Tibial nerve (tissue), 4 donors: ENCODE measurements at places on chromosomes 1 and 21. TPM values are rescaled to one million over a fixed set of nuclear protein-coding genes. Genes with fewer than 3 reads are reported as not detected.

The COL9A2 gene
- total RNA-seq: 3.3 TPM

GRCh38 chr1:201419256-201419655 lies 2.3 kb downstream of the TNNI1 start:
- DNase-seq: no peak

DNA sequence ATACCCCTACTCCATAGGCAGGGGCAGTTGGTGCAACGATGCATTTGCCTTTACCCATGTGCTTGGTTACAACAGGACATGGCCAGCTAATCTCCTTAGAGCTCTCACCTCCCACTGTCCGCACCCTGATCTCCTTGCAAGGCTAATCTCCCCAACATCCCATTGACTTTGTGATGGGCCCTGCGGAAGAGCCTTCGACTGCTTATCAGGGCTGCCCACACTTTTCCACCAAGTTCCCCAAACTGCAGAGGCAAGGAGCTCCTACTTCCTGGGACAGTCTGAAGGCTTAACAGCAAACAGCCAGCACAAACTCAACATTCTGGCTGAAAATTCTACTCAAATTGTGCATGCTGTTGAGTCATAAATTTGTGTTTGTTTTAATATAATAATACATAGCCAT lies 36.0 kb downstream of the C1orf94 start:
- DNase-seq: no peak

GRCh38 chr21:42855937-42856335 lies 23.4 kb downstream of the WDR4 start:
- DNase-seq: no peak

DNA sequence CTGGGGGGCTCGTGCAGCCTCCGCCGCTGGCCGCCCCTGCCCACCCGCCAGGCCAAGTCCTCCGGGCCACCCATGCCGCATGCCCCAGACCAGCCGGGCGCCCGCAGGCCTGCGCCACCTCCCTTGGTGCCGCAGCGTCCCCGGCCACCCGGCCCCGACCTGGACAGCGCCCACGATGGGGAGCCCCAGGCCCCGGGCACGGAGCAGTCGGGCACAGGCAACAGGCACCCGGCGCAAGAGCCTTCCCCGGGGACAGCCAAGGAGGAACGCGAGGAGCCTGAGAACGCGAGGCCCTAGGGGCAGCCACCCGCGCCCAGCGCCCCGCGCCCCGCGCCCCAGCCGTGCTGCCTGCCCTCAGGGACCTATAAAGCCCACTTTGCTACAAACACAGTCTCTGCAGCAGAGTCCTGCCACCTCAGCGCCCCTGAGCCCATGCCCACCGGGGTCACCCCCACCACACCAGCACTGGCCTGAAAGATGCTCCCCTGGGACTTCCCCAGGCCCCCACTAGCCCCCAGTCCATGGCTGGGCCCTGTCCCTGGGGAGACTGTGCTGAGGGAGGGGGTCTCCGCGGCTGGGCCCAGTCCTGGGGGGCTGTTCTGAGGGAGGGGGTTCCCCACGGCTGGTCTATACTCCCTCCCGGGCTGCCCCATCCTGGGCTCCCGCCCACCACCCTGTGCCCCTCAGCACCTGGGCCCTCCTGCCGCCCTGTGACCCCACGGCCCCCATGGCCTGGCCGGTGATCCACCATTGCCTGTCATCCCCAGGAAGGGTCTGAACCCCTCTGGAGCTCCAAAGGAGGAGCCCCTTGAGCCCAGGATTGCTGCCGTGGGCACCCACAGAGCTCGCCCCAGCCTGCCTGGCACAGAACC lies 8.6 kb downstream of the TNFRSF18 start:
- no peak for DNase-seq

GRCh38 chr21:17451364-17451891 lies 61.4 kb upstream of the CXADR start:
- DNase-seq: no peak

DNA sequence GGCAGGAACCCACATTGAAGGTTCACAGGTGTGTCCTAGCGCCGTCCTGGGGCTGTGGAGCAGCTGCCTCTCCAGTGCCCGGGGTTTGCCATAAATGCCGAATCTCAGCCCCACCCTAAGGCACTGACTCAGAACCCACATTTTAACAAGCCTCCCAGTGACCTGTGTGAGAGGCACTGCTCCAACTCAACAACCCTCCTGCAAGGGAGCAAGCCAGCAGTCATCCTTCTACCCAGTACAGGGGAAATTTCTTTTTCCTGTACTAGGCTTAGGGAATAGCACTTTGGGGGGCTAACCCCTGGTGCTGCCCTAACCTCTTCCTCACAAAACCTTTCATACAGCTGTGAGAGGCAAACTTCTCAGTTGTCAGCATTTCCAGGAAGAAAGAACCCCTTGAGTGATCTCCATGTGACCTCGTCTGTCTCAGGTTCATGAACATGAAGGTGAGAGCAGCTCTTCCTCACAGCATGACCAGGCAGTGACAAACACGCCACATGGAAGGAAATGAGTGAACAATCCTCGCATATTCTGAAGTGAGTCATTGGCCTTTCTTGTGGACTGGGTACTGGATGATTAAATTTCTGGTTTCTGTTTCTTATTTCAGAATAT lies 11.4 kb upstream of the BCAR3 start:
- DNase-seq: no peak

The IL20 gene
- total RNA-seq: not detected

DNA sequence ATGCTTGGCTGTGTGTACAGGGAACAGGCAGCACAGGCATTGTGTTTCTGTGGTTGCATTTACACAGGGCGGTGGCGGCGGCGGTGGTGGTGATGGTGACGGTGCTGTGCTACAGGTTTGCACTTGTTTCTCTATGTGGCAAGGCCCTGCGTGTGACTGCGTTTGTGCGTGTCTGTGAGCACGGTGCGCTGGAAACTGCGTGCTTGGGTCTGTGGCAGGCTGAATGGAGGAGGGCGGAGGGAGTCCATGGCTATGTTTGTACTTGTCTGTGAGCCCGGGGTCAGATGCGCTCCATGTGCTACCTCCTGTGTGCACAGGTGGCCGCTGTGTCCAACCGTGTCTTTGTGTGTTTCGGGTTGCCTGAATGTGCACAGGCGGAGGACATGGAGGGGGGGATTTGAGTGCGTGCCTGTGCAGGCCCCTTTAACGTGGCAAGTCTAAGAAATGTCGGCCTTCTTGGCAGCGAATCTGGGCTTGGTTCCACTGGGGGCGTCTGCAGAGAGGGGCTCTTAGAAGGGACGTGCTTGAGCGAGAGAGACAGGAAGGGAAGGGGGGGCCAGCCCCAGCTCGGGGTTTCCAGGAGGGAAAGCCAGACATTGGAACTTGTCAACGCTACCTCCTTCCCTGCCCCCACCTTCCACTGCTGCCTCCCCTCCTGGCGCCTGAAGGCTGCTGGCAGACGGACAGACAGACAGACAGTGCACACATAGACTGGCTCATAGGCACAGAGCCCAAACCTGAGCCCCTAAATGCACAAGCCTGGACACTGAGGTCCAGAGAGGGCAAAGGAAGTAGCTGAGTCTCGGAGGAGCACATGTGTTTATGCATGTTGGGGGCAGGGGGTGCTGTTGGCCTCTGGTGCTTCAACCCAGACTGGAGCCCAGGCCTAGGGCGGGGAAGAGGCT lies 32.7 kb upstream of the WASF2 start:
- no peak for DNase-seq
